ENCODE measurements at places on chromosomes 5 and 9.

- no peak for DNase-seq
These were observed 50.9 kb downstream of the AP3B1 start for GRCh38 chr5:78243639-78244038.

- DNase-seq = no peak
These were observed 14.7 kb upstream of the SLC9A3 start for GRCh38 chr5:538801-539468.

DNA sequence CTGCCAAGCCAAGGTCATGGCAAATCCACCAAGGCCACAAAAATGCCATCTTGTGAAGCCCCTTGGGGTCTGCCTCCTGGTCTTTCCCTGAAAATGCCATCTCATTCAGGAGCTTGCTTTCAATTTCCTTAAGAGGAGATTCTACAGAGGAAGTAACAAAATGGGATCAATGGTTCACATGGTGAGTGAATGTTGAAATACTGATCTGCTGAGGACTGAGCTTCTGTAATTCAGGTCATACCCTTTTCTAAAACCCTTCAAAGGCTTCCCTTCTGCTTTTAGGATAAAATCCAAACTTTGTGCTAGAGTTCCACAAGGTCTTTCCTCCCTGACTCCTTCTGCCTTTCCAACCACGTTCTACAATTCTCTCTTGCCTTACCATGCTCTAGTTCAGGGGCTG, 24.7 kb upstream of the NR3C1 start:
- DNase-seq = no peak

- no peak for DNase-seq
These were observed 99.4 kb upstream of the PTPN3 start for GRCh38 chr9:109597496-109597895.

DNA sequence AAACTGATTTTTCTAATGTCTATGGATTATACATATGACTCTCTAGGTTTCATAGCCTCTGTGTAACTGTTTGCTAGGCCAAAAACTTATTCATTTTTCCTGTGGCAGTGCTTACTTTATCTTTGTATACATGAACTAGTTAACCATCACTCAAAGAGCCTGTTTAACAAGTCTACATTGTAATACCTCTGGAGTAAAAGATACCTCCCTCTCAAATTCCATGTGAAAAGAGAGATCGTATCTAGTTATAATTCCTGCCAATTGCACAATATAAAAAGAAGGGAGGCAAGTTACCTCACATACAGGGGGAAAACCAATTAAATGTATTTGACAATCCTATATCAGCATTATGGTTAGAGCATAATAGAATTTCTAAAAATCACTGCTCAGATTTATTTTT, 271.9 kb upstream of the ST8SIA4 start:
- no peak for DNase-seq

DNA sequence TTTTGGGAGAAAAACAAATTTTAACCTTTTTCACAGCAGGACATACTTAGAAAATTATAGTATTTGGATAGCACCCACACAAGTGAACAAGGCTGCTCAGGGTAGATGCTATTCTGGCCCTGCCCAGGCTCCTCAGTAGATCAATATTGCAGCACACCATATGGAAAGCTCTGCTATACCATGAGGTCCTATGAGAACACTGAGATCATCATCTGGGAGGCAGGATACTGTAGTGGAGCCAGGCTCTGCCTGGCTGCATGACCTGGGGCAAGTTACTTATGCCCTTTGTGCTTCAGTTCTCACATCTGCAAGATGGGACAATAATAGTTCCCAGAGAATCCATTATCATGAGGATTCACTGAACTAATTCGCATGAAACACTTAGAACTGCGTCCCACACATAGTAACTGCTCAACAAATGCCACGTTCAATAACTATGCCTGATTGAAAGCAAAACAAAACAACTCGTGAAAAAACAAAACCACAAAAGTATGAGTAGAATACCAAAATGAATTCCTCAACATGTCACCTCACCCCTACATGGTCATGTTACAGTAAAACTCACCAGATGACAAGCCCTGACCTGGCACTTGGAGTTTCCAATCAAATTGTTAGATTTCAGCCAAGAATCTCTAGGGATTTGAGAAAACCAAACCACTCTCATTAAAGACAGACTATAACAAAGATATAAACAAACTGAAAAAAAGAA, 31.9 kb downstream of the ARSB start:
- no peak for DNase-seq

DNA sequence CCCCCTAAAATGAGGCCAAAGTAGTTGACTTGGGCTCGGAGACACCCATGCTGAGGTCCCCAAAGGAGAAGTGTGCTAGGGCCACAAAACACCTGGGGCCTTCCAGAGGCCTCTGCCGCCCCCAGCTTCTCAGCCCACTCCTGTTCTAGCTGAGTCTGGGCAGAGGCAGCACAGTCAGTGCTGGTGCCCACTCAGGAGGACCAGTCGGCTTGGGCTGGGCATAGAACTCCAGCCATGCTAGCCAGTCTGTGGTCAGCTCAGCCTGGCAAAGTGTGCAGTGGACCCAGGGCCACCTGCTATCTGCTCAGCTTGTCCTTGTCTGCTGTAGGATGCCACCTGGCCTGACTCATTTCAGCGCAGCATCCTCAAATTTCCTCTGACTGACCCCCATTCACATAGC, 254.6 kb downstream of the FSTL4 start:
- no peak for DNase-seq

GRCh38 chr9:88803546-88804253, 187.6 kb upstream of the S1PR3 start:
- DNase-seq = no peak

GRCh38 chr5:86118542-86118941, 499.2 kb upstream of the COX7C start:
- no peak for DNase-seq

All from NCI-H1930 (cell line).